CD4-positive, alpha-beta memory T cell (primary cell): ENCODE measurements at places on chromosomes 5 and 9. TPM values are rescaled to one million over a fixed set of nuclear protein-coding genes. Genes with fewer than 3 reads are reported as not detected.

ZNF366 gene
- total RNA-seq = 0.29 TPM

DNA sequence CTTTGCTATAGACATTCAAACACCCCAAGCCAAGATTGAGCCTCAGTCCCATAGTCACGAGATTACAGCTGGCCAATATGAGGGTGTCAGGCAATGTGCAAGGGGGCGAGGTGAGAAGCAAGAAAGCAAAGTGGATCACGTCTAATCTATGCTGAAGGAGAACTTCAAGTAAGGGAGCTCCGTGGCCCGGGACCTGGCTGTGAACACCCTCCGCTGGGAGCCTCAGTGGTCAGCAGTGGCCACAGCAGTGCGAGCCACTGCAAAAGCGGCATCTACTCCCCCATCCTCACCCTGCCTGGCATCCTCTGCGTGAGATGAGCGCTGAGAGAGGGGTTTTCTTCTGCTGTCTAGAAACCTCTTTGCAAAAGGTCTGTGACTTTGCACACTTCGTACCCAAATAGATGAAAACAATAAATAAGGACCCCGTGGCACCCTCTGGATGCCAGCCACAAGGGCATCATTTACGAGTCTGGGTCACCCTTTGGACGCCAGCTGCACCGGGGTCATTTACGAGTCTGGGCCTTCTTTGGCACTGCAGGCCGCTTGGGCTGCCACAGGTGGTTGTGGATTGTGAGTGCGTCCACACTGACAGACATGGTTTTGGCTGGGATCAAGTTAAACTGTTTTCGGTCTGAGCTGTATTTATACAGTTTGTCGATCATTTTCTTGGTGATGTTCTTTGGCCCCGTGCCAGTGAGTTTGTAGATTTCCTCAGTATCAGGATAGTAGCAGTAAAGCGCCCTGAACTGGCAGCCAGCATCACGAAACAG is 96.4 kb downstream of the CAMSAP1 start:
- H3K4me1 ChIP-seq = no peaks in the 10 kb centered on the region
- H3K4me3 ChIP-seq = no peak overlapping the region
- no peak overlapping the region for H3K27ac ChIP-seq
- no peaks in the 10 kb centered on the region for H3K27me3 ChIP-seq
- no peak for DNase-seq

DNA sequence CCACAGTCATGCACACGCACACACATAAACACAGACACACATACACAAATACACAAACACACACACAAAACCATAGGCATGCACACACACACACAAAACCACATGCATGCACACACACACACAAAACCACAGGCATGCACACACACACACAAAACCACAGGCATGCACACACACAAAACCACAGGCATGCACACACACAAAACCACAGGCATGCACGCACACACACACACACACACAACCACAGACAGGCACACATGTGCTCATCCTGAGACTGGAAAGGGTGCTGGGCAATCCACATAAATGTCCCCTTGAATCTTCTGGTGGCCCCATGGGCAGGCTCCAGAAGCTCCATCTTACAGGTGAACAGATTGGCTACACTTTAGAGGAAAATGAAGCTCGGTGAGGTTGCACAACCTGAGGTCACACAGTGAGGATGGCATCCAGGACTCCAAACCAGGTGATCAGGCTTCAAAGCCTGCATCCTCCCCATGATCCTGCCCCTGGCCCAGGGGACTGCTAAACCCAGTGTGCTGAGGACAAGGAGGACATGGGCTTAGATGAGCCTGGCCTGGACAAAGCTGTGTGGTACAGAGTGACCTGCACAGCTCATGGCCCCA is 144.8 kb downstream of the GADD45G start:
- no peak overlapping the region for H3K27ac ChIP-seq
- no peak overlapping the region for H3K4me3 ChIP-seq
- H3K27me3 ChIP-seq = no peaks in the 10 kb centered on the region
- peaks cover 37% of the 10 kb centered on the region for H3K4me1 ChIP-seq
- no peaks in the 10 kb centered on the region for H3K36me3 ChIP-seq
- no peak for DNase-seq

KIF12 gene
- not detected for total RNA-seq

DNA sequence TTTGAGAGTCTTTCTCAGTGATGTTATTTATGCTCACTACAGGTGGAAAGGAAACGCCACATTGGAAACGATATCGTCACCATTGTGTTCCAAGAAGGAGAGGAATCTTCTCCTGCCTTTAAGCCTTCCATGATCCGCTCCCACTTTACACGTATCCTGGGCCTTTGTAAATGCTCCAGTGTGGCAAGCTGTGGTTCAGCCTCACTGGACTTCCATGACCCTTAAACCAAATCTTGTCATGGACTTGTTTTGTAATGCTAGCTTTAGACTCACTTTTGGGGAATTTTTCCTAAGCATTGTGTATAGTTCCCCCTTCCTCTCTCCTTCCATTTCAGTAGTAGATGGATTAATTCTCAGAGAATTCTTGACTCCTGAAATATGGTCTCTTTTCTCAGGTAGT is 60.9 kb upstream of the SLC2A8 start:
- DNase-seq = no peak
- H3K4me3 ChIP-seq = no peak overlapping the region
- no peaks in the 10 kb centered on the region for H3K27me3 ChIP-seq
- H3K27ac ChIP-seq = no peak overlapping the region

EGFL7 gene
- total RNA-seq = not detected

DNA sequence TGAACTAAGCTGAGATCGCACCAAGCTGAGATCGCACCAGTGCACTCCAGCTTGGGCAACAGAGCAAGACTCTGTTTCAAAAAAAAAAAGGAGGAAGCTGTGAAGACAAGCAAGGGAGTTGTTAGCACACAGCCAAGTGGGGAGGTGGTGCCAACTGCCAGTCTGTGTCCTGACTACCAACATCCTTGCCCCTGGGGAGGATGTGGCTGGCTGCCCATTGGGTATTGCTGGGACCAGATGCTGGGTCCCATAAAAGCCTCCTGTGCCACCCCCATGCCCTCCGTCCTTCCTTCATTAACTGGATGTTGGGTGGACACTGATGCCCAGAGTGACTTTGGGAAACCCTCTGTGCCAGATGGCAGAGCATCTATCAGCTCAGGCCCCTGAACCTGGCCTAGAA is 157.1 kb upstream of the COL5A1 start:
- H3K4me3 ChIP-seq = no peak overlapping the region
- H3K36me3 ChIP-seq = no peaks in the 10 kb centered on the region
- DNase-seq = no peak
